Activated CD4-positive, alpha-beta T cell treated with anti-CD3 and anti-CD28 coated beads for 1 hour (primary cell): ENCODE measurements at places on chromosomes 12 and 14.

GRCh38 chr14:23438101-23438971 is 2.9 kb upstream of the MYH7 start:
- DNase-seq = no peak

DNA sequence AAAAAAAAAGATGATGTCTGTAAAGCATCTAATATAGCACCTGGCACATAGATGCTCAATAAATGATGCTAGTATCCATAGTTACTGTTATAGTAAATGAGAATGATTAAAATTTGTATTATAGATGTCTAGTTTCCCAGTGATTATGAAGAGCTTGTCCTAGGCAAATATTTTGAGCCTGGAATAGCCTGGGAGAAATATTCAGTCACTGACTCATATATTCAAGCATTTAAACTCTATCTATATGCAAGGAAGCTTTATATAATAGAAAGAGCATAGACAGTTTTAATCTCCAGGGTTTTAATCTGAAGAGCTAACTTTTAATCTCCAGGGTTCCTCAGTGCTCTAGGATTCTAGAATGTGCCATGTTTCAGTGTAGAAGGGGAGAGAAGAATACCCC is 91.5 kb upstream of the VASH1 start:
- DNase-seq = no peak

- no peak for DNase-seq
Observed at GRCh38 chr12:5889381-5890047, 55.5 kb downstream of the ANO2 start.

DNA sequence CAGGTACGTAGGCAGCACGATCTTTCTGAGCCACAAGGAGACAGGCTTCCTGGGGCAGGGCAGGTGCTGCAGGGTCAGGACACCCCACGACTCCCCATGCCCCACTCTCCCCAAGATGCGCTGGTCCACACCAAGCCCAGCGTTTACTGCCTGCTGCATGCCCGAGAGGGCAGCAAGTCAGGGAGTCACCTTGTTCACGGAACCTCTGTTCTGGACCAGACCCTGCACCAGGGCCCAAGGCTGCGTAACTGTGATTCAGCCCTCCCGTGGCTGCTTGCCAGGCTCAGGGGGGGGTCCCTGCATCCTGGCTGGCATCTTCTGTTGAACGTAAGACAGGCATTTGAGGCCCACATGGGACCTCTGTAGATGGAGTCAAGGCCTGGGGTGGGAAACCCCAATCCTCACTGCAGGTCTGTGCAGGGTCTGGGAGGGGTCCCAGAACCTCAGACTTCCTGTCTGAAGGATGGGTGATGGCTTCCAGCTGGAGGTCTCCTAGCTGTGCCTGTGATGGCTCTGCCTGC is 228.6 kb upstream of the RTL1 start:
- peak; percentile 7 for DNase-seq

DNA sequence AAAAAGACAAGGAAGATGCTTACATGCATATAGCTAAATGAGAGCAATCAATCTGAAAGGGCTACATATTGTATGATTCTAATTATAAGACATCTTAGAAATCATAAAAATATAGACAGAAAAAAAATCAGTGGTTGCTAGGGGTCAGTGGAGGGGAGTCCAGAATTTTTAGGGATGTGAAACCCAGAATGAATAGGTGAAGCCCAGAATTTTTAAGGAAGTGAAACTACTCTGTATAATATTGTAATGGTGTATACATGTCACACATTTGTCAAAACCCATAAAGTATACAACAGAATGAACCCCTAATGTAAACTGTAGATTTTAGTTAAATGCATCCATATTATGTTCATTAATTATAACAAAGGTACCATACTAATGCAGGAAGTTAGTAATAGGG is 713.2 kb downstream of the FLRT2 start:
- DNase-seq = no peak

DNA sequence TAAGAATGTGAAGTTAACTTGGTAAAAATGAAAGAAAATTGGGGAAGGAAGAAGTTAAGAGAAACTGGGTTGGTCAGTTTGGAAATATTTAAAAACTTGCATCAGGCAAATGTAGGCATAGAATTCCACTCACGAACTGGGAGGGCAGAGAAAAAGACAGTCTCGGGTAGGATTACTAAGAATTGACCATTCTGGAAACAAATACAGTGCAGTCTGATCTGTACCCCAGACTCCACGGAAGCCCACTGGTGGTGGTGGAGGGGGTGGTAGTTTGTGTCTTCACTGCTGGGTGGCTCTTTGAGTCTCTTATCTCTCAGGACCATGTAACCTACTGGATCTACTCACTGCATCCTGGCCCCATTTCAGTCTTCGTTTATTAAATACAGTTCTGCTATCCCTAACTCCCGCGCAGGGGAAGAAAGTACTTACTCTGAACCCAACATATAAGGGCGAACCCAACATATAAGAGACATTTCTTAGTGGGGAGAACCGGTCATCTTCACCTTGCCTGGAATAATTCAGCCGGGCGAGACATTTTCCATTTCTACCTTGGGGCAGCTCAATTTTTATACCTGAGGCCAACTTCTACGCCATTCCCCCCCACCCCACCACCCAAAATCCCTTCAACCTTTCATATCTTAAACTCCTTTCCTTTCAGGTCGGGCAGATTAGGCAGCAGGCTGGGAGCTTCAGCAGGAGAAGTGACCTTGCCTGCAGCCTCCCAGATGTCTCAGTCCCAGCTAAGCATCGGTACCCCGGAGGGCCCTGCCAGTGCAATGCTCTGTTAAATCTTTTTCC is 1.7 kb downstream of the SLC2A3 start:
- DNase-seq = no peak

- no peak for DNase-seq
Observed at GRCh38 chr14:105497671-105498429, 6.8 kb downstream of the TEDC1 start.

- DNase-seq = no peak
Observed at GRCh38 chr12:51904951-51905470, 2.3 kb upstream of the ACVRL1 start.

- DNase-seq = no peak
Observed at GRCh38 chr14:65173973-65174693, 71.8 kb upstream of the MAX start.

- no peak for DNase-seq
Observed at GRCh38 chr14:89477391-89477790, 60.4 kb upstream of the FOXN3 start.

- peak; percentile 47 for DNase-seq
Observed at GRCh38 chr12:98399532-98399931, 115.9 kb upstream of the TMPO start.

- no peak for DNase-seq
Observed at GRCh38 chr12:131559517-131560516, 151.1 kb upstream of the SFSWAP start.

- no peak for DNase-seq
Observed at GRCh38 chr14:99565383-99565782, 38.6 kb downstream of the CCDC85C start.

GRCh38 chr12:78241446-78241845 is 410.8 kb downstream of the NAV3 start:
- no peak for DNase-seq

- no peak for DNase-seq
Observed at GRCh38 chr12:1628666-1629337, at the start of gene WNT5B. WNT5B (plus strand) TSS chr12:1629231; CDS start chr12:1631355, 2,124 bp downstream.

- DNase-seq = no peak
Observed at GRCh38 chr14:20989471-20989786, 351 bp upstream of the METTL17 start.

- no peak for DNase-seq
Observed at GRCh38 chr12:124440031-124440626, 127.3 kb downstream of the NCOR2 start.
